ENCODE measurements at places on chromosomes 5 and 9. TPM values are rescaled to one million over a fixed set of nuclear protein-coding genes. Genes with fewer than 3 reads are reported as not detected.

Gene PTGS1
- total RNA-seq: 16.4 TPM

Gene CCDC152
- total RNA-seq: not detected

DNA sequence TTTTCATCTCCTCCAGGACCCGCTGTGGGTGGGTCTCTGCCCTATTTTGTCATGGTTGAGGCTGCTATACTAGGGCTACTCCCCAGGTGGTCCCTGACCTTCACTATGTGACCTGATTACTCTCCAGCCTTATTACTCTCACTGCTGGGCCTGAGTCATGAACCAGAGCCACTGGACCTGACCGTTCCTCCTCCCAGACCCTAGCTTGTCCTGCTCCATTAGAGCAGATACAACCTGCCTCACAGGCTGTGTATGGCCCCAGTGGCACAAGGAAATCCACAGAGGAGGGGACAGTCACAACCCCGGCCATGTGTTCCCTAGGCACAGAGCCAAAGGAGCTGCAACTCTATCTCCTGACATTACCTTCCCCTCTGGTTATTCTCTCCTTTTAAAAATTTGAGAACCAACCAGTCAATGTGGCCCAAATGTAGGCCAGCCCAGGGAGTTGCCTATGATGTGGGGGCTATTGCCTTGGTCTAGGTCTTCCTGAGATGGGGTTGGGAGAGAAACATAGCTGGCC lies 96.0 kb upstream of the FSTL4 start:
- no peak for DNase-seq

Gene ANKDD1B
- total RNA-seq: 1.5 TPM

Gene DNAJB5
- total RNA-seq: 8.4 TPM

DNA sequence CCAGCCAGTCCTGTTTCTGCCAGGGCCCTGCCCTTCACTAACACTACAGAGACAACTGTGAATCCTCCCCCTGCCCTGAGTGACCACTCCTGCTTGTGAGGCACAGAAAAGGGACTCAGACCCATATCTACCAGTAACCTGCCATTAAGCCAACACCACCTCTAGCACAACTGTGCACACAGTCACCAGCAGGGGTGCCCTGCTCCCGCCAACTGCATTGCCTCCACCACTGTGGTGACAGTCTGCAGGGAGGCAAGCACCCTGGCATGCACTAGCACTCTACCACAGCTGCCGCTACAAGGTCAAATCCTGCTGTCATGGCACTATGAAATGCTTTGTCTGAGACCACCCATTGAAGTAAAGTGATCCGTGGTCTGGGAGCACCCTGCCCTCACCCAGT lies 1028.5 kb upstream of the CDH9 start:
- no peak for DNase-seq

- no peak for DNase-seq
These were observed 6.1 kb upstream of the NRARP start for GRCh38 chr9:137308057-137308619.

- DNase-seq: no peak
These were observed 176.4 kb downstream of the XRCC4 start for GRCh38 chr5:83253720-83254119.

Gene S100Z
- total RNA-seq: not detected

Gene PPP2CA
- 80.7 TPM for total RNA-seq

DNA sequence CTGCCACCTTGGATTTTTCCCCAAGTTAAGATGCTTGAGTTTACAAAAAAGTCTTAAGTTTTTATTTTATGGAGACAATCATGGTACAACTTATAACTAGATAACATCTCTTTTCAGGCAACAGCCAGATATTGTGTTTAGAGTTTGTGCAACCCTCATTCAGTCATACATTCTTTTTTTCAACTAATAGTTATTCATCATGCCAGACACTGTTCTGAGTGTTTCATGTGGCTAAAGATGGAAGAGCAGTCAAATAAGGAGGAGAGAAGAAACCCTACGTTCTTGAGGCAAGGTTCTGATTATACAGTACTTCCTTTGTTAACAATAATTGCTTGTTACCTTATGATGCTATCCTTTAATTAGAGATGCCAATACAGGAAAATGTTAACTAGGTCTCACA lies 42.1 kb upstream of the ZNF462 start:
- DNase-seq: peak; percentile 71

GRCh38 chr5:88785746-88786565 lies 97.0 kb downstream of the MEF2C start:
- peak; percentile 93 for DNase-seq

- no peak for DNase-seq
These were observed 103.1 kb downstream of the BNC2 start for GRCh38 chr9:16767366-16767765.

GRCh38 chr5:149641600-149641999 lies 60.3 kb downstream of the ARHGEF37 start:
- DNase-seq: no peak

GRCh38 chr9:91160181-91160580 lies 201.5 kb downstream of the AUH start:
- no peak for DNase-seq

GRCh38 chr9:33135470-33135958 lies 31.6 kb downstream of the B4GALT1 start:
- no peak for DNase-seq
